ENCODE measurements at places on chromosomes 16 and 17.

GRCh38 chr17:38907930-38908675, 17.3 kb upstream of the LASP1NB start:
- DNase-seq, result no peak

GRCh38 chr16:873243-873661, 72.7 kb upstream of the GNG13 start:
- no peak for DNase-seq

- no peak for DNase-seq
Observed at GRCh38 chr17:50495217-50495823, 12.9 kb upstream of the MYCBPAP start.

DNA sequence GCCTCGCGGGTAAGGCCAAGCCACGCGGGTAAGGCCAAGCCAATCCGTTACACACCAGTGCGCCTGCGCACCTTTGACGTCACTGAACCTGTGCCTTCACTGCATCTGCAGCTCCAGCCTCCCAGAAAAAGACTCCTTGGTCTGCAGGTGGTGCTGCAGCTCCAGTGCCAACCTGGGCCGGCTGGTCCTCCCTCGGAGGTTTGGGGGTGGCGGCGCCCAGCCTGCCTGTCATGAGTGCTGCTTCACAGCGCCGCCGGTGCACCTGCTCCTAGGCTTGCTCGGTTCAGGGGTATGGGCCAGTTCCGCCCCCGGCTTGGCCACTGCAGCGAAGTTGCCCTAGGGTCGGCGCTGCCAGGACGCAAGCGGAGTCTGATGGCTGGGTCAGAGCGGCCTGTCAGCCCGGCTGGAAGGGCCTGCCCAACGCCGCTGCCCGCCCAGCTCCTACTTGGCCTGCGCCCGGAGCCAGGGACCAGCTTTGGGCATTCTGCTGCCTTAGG, 146.6 kb downstream of the USP22 start:
- DNase-seq, result no peak
